Activated CD8-positive, alpha-beta T cell treated with anti-CD3 and anti-CD28 coated beads for 36 hours (primary cell): ENCODE measurements at places on chromosomes 7 and 10. TPM values are rescaled to one million over a fixed set of nuclear protein-coding genes. Genes with fewer than 3 reads are reported as not detected.

DNA sequence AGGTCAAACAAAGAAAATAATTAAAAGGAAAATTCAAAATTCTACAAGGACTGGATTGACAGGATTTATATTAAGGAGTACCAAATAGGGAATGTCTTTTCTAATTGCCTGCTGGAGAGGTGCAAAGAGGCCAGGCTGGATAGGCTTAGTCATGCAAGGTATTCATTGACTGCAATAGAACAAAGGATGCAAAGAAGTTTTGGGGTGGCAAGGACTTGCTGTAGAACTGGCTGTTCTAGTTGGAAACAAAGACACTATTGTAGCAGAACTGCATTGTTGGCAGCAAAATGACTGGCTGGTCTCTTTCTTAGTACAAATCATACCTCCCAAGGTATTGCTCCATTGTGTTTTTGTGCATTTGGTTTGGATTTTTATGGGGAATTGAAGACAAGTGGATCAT is 10.1 kb downstream of the ITGB8 start:
- DNase-seq: no peak

DNA sequence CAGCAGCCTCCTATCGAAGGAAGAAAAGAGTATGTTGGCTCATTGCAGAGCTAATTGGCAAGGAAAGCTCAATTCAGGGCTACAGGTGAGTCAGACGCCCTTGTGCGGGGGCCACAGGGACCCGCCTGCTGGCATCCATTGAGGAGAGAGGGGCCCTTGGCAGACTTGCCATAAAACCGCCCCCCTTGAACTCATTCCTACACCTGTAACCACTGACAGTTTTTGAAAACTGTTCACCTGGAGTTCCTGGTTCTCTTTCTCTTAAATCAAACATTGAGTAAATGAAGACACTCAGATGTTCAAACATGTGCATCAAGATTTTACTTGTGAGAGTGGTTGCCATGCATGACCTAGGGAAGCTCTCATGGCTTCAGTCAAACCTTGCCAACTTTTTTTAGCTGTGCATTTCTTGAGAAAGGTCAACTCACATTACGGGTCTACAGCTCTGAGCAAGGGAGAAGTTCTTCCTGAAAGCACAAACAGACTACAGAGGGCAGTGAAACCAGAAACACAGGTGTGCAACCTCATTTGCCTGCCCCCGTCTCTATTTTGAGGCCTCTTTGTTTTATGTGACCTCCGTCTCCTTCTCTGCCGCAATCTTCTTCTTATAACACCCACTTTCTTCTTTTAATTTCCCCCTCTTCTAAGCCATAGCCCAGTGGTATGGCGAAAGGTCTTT is 87.8 kb downstream of the TBXAS1 start:
- peak; percentile 54 for DNase-seq

DNA sequence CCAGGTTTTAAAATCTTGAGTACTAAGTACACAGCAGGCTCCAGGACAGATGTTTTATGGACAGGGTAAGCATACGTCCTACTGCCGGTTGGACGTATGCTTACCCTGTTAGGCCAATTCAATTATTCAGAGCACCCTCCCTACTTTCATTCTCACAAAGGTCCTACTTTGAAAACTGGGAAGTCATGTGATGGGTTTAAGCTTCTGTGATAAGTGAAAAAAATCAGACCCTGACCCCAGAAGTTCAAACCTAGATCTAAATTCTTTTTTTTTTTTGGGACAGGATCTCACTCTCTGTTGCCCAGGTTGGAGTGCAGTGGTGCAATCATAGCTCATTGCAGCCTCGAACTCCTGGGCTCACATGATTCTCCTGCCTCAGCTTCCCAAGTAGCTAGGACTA is 55.2 kb downstream of the HIPK2 start:
- DNase-seq: no peak

GRCh38 chr10:51878695-51879094 is 179.3 kb upstream of the CSTF2T start:
- no peak for DNase-seq

DNA sequence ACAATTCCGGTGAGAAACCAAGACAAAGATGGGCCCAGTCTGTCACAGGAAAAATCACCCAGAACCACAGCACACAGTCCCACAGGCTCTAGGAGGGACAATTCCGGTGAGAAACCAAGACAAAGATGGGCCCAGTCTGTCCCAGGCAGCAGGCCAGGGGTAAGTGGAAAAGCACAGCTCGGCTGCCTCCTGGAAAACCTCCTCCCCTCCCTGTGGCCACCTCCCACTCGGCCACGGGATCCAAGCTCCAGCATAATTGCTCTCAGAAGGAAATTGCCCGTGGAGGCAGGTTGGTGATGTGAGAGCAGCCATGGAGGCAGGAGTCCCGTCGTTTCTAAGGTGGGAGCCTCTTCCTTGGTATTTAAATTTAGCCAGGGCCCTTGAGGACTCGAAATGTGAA is 95.7 kb downstream of the PLXNA4 start:
- no peak for DNase-seq

DNA sequence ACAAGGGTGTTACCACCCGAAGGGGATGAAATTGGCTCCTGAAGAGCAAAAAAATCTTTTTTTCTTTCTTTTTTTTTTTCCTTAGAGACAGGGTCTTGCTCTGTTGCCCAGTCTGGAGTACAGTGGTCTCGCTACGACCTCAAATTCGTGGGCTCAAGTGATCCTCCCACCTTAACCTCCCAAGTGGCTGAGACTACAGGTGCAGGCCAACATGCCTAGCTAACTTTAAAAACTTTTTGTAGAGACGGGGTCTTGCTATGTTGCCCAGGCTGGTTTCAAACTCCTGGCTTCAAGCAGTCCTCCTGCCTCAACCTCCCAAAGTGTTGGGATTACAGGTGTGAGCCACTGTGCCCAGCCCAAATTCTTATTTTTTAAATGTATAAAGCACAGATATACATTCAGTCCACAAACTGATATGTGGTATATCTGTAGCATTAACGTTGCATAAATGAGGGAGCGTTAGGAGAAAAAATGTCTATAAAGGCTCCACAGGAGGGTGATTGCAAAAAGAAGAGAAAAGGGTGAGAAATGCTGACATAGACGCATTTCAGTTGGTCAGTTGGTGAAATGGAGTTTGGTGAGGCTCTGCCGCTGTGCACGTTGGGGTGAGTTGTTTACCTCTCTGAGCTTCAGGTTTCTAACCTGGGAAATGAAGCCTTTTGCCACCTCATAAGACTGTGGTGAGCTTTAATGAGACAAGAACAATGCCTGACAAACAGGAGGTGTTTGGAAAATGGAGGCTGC is 100.7 kb upstream of the PODXL start:
- no peak for DNase-seq

GRCh38 chr7:2647594-2648172 is 15.9 kb downstream of the TTYH3 start:
- DNase-seq: no peak

DNA sequence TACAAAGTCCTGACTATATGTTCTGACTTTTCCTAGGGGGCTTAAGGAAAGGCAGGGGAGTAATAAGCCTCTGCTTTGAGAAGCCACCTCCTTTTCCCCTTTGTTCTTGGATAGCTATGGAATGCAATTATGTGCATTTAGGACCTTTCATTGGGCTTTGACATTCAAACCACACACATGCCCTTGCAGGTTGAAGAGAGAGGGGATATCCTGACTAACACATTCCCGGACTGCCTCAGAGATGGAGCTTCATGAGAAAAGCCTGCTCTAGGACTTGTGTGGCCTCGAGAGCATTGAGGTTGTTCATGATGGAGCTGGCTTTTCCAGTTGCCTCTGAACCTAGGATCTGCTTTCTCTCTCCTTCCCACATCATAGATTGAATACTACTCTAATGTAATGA is 694.5 kb downstream of the LRMDA start:
- DNase-seq: no peak

GRCh38 chr10:600876-601659 is 88.4 kb downstream of the DIP2C start:
- no peak for DNase-seq

DNA sequence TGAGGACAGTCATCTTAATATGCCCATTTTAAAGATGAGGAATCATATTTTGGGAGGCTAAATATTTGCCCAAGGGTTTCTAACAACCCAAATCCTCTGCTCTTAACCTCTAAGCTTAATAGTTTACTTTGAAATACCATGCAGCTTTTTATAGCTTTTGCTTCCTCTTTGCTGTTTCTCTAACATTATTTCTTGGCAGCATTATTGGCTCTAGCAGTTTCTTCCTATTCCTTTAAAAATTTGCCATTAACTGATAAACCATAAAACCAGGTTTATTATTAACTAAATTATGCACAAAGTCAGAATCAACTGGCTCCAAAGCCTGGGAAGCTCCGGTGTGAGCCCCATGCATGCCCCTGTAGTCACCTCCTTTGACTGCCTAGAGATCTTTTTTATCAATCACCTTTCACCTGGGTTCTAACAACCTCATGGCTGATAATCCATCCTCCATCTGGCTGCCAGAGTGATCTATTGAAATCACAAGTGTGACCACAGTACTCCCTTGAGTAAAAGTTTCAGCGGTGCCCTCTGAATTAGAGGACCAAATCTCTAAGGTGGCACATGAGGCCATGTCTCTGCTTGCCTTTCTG is 62.4 kb downstream of the ITGB8 start:
- DNase-seq: no peak

- no peak for DNase-seq
These were observed 144.7 kb downstream of the TRIL start for GRCh38 chr7:28813243-28813962.

DNA sequence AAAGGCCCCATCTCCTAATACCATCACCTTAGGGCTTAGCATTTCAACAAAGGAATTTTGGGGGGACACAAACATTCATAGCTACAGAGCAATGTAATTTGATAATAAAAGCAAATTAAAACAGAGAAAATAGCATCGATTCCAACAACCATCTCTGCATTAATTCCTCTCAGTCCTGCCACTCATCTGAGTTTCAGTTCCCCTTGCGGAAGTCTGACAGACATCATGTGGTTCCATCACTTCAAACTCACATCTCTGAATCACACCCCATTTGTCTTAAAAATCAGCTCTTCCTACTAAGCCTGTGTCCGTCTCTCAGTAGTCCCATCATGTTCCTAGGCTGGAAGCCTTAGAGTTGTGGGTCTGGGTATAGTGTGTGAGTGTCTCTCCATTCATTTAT is 3.6 kb downstream of the ADCK2 start:
- no peak for DNase-seq

- no peak for DNase-seq
These were observed 96.1 kb downstream of the RNF133 start for GRCh38 chr7:122602800-122603199.

DNA sequence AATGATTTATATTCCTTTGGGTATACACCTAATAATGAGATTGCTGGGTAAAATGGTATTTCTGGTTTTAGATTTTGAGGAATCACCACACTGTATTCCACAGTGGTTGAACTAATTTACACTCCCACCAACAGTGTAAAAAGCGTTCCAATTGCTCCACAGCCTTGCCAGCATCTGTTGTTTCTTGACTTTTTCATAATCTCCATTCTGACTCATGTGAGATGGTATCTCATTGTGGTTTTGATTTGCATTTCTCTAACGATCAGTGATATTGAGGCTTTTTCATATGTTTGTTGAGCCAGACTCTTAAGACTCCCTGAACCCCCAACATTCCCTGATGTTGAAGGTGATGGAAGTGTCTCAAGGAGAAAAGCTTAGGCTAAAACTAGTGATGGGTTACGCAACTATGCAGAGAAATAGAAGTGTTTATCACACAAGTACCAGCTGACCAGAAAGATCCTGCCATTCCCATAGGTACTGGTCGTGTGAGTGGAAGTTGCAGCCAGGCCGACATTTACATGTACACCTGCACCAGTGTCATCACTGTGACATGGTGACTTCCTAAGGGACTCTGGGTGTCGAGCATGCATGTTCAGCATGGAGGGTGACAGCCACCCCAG is 711.2 kb upstream of the NRP1 start:
- no peak for DNase-seq

DNA sequence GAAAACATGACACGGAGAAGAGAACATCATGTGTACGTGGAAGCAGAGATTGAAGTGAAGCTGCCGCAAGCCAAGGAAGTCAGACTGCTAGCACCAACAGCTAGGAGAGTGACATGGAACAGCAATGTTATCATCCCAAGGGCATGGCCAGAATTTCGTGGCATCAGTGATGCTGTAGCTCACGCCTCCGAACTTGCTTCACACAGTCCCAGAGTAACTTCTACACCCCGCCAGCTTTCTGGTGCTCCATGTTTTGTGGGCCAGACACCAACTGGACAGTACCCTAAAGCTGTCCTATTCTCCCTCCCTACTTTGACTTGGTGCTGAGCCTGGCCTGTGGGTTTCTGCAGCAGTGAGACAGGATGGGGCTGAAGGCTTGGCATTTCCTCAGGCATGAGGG is 33.0 kb upstream of the EMX2 start:
- DNase-seq: no peak

DNA sequence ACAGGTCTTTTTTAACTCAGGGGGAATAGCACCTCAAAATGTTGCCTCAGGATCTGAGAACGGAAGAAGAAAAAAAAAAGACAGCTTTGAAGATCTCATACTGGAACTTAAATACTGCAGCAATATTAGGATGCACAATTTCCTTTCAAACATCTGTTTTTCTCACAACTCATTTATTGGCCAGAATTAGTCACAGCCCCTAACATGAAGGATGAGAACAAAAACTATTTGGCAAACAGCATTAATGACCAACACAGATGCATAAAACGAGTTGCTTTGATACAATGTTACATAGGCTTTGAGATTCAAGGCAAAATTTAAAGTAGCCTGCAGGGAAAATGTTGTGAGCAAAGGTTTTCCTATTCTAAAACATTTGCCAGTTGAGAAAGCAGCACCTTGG is 36.5 kb downstream of the JMJD1C start:
- no peak for DNase-seq

DNA sequence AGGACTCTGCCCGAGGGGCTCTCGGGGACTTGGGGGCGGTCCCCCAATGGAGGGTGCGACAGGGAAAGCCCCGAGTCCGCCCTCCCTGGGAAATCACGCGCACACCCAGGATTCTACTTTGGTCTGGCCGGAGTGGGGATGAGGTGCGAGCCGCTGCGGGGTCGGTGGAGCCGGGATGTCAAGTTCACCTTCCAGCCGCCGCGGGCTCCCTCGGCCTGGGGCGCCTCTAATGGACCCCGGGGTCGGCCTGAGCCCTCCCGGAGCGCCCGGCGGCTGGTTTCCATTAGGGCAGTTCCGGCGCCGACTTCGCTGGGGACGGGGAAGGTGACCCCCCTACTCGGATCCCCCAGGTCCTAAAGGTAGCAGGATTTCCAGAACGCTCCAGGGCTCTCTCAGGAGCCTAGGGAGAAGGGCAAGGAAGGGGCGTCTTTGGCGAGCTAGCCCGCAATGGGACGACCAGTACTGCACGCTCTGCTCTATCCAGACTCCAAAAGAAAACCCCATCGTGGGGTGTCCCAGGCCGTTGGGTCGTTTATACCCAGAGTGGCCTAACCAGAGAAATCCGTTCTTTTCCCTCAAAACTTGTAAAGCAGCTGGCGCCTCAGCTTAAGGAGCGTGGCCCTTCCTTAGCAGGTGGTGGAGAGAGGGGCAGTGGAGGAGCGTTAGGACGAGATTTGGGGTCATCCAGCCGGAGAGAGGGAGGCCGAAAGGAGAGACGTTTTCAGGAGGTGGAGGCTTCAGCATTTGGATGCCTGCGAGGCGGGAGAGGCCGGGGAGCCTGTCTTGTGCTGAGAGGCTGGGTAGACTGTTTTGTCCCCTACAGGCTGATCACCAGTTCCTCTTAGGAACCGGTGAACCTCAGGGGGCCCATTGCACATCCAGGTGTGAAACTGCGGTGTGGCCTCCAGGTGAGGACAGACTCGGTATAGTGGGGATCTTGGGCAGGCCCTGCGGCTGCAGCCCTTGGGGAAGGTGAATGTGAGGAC is 860 bp upstream of the WDR86 start:
- no peak for DNase-seq

Gene NPFFR1
- total RNA-seq: not detected

Gene OR6B1
- not detected for total RNA-seq
